ENCODE measurements at places on chromosomes 4 and X.

- no peak for DNase-seq
Measured at GRCh38 chr4:152342293-152342692, 193.6 kb downstream of the FBXW7 start.

DNA sequence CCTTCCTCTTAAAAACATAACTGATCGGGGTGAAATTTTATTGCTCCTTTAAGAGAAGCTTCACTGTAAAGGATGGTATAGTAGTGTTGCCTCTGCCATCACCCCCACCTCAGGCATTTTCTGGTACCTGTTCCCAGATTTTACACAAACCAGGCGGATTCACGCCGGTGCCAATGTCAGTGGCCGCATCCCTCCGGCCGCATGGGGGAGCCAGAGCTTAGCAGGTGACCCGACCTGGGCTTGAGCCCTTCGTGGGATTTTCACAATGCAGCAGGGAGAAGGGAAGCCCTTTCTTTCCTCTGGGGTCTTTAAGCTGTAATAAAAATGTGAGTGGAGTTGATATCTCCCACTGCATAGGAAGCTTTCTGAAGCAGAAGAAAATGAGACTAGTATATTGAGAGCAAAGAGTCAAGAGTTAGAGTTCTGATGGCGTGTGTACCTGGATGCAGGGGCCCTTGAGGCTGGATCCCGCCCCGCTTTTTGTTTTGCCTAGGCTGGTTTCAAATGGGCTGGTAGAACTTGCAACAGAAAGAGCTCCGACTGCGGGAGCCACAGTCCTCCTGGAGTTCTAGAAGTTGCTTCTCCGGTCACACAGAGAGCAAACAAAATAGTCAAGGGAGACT lies 59.4 kb downstream of the POLR2B start:
- peak; percentile 67 for DNase-seq

- DNase-seq, result peak; percentile 50
Measured at GRCh38 chr4:23373261-23373660, 516.6 kb downstream of the PPARGC1A start.

DNA sequence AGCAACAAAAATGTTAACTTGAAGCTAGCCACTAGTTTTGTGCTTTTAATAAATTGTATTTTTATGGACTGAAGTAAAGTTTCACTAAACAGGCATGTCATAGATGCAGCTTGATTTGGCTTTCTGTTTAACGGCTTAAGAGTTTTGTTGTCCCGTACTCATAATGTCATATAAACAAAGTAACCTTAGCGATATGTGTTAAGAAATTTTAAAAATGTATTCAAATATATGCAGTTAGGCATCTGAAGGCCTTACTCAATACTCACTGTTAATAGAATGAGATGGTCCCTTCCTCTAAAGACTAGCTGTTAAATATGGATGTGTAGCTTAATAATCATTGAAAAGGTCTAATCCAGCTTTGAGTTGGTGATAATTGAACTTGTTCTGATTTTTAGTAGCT lies 1.0 kb upstream of the SCLT1 start:
- DNase-seq, result no peak

DNA sequence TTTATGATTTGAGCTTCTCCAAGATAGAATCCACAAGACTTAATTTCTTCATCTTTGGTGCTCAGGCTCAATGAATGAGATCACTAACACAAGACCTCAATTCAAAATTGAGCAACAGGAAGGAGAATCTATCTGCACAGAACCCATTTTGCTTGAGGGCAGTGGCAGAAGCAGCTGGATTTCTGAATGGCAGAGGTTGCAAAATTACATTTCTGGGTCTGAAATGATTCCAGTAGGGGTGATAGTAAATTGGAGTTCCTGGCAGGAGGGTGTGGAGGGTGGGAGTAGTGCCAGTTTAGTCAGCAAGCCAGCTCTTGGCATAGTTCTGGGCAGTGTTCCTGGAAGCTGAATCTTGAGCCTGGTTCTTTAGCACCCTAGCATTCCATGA lies 281.1 kb downstream of the SLC7A11 start:
- no peak for DNase-seq

DNA sequence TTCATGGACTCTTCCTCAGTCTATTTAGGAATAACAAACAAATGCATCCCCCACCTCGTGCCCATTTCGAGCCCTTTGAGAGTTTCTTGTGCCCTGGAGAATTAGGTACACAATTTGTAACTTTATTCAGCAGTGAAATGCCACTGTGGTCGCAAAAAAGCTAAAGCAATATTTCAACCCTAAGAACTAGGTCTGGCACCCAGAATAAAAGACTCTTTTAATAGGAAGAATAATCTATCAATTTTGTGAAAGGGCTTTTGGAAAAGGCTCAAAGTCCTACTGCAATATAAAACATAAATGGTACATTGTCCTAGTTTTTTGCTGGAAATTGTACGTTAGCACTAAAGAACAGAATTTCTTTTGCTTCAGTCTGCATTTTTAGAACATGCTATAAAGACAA lies 304.6 kb upstream of the TENM3 start:
- no peak for DNase-seq

- DNase-seq, result no peak
Measured at GRCh38 chrX:41127477-41128192, 42.4 kb downstream of the USP9X start.

- DNase-seq, result peak; percentile 48
Measured at GRCh38 chrX:1397441-1398270, 5.7 kb upstream of the SLC25A6 start.

- DNase-seq, result no peak
Measured at GRCh38 chrX:77428551-77428950, 18.6 kb upstream of the FGF16 start.

DNA sequence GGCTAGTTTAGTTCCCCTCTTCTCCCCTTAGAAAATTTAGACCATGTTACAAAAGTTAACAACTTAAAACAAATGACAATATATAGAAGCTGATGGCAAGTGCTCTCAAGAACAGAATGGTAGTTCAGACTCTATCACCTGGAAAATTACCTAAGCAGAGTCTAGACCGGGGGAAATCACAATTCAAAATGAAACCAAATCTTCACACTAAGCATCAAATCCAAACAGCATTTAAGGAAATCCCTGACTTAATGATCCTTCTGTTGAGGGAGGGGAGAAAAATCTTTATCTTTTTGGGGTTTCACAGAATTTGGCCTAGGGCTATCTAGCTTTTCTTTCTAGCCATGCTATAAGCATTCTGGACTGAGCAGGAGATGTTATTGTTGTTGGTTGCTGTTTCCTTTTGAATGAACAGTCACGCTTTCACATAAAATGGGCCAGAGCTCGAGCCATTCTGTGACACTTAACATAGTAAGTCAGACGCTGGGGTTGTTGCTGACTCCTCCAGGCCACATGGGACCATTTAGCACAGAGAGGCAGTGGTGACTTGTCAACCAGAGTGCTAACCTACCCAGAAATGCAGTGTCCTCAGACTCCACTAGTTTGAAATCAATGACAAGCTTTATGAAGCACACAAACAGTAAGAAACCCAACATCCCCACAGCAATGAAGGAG lies 16.0 kb upstream of the LSM6 start:
- no peak for DNase-seq

DNA sequence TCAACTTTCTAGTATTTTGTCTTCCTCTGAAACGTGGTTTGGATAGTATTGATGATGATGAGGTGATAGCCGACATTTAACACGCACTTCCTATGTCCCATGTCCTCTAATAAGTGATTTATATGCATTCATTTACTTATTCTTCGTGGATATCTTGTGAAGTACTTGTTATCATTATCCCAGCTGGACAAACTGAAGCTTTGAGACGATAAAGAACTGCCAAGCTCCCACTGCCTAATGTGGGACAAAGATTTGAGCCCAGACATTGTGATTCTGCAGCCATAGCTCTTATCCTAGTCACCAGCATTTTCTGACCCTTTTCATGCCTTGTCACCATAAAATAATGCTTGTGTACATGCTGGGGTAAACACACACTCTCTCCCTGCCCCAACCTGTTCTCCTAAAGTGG lies 92.5 kb downstream of the RAPGEF2 start:
- no peak for DNase-seq

- DNase-seq, result peak; percentile 48
Measured at GRCh38 chrX:40871385-40872082, 136.2 kb upstream of the MED14 start.

GRCh38 chrX:13074297-13075262 lies 30.2 kb upstream of the FAM9C start:
- no peak for DNase-seq

GRCh38 chrX:153547195-153547594 lies 29.8 kb downstream of the ATP2B3 start:
- no peak for DNase-seq

- DNase-seq, result no peak
Measured at GRCh38 chrX:101407167-101407747, 468 bp downstream of the GLA start.

- DNase-seq, result no peak
Measured at GRCh38 chrX:96841325-96841724, 42.4 kb upstream of the RPA4 start.

GRCh38 chrX:131728295-131729145 lies 184.6 kb downstream of the OR13H1 start:
- no peak for DNase-seq

- DNase-seq, result peak; percentile 67
Measured at GRCh38 chrX:41085878-41086626, 807 bp downstream of the USP9X start.

DNA sequence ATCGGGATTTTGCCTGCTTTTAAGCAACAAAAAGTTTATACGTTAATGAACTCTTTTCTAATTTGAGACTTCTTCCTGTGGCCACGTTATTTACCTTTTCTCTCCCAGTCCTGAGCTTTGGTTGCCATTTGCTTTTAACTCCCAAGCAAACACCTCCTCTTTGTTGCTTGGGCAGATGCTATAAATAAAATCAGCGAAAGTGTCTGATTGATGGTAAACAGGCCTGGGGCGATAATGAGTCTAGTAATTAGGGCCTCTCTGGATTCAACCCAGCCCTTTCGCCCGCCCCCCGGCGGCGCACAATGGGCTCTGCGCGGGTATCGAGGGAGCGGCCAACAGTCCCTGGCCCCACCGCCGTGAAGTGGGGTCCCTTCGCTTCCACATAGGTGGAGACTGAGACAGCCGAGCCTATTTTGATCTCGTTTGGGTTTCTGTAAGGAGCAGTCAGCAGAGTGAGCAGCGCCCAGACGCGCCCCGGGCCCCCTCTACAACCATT lies 790 bp downstream of the CLGN start:
- DNase-seq, result no peak

- DNase-seq, result no peak
Measured at GRCh38 chrX:115233497-115234455, at the start of gene LRCH2. LRCH2 (minus strand) TSS chrX:115234096; CDS start chrX:115234041, 55 bp downstream.

DNA sequence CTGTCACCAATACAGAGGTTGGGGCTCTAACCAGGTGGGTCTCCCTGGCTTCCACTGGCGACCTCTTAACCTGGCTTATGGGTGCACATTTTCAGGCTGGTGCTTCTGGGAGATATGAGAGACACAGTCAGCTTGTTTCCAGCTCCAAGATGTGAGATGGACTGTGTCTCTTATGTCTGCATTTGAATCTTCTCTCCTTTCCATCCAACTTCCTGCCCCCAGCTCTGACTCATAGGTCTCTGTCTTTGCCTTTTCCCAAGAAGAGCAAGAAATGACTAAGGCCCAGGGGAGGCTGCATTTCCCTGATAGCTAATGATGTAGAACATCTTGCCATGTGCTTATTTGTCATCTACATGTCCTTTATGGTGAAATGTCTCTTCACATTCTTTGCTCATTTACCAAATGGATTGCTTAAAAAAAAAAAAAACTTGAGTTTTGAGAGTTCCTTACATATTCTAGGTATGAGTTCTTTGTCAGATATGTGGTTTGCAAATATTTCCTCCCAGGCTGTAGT lies 3.2 kb upstream of the UXT start:
- DNase-seq, result no peak

GRCh38 chr4:112153211-112153791 lies 8.0 kb downstream of the FAM241A start:
- no peak for DNase-seq

DNA sequence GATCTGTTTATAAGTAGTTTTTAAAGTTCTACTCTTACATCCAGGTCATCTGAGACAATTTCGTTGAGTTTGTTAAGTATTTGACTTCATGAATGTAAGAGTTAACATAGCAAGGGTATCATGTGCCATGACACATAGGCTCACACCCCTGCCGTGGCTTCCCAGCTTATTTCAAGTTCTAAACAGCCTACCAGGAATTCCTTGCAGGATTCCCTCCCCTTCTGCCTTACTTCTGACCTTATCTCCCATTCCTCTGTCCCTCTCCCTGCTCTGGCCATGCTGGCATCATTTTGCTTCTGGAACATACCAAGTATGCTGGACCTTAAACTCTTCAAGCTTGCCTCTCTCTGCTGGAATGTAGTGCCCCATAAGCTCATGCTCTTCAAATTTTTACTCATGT lies 369.9 kb upstream of the PCDH7 start:
- no peak for DNase-seq

DNA sequence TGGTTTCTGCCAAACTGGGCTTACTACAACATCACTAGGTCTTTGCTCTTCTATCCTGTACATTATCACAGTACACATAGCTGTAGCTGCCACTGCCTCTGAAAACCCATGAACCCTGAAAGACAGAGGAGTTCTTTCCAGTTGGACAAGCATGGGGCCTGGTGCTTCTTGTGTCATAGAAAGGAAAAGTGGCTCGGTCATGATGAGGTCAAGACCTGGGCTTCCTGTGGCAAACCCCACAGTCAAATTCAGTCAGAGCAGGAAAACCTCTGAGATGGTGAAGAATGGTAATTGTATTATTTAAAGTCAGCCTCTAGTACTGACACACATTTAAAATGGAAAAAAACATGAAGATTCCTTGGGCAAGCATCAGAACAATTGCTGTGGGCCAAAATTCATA lies 133.3 kb upstream of the PRPS2 start:
- no peak for DNase-seq

- DNase-seq, result no peak
Measured at GRCh38 chr4:10640561-10641201, 43.9 kb downstream of the CLNK start.

DNA sequence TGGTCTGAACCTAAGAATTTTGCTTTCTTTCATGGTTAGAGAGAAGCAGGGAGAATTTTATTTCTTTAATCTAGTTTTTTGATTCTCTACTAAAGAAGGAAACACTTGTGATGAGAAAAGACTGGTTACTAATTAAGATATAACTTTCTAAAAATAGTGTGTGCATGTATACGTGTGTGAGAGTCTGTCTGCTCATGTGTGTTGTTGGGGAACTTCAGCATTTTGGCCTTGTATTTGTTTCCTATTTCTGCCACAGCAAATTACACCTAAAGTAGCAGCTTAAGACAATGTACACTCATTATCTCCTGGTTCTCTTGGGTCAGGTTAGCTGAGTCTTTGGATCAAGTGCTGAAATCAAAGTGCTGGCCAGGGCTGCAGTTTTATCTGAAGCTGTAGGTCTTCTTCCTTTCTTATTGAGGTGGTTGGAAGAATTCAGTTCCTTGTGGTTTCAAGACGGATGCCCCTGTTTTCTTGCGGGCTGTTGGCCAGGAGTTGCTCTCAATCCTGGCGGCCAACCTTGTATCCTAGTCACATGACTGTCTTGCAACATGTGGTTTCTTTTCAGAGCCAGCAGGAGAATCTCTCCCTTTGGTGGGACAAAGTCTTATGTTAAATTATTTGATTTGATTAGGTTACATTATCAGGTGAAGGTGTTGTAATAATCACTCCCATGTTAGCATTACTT lies 188.4 kb upstream of the CLNK start:
- no peak for DNase-seq

GRCh38 chr4:153725831-153726154 lies 34.0 kb downstream of the RNF175 start:
- no peak for DNase-seq

- DNase-seq, result no peak
Measured at GRCh38 chrX:11103006-11103405, 8.1 kb upstream of the HCCS start.

Measured in activated CD8-positive, alpha-beta memory T cell treated with anti-CD3 and anti-CD28 coated beads, Interleukin-2, amount 50 U/mL, for 48 hours (primary cell).